ENCODE measurements at places on chromosomes 7 and 10.
A peak's percentile ranks its signal among the peaks of the same experiment; 100 is the strongest.

GRCh38 chr10:73734796-73735305 is 9.3 kb upstream of the SEC24C start:
- DNase-seq: no peak

DNA sequence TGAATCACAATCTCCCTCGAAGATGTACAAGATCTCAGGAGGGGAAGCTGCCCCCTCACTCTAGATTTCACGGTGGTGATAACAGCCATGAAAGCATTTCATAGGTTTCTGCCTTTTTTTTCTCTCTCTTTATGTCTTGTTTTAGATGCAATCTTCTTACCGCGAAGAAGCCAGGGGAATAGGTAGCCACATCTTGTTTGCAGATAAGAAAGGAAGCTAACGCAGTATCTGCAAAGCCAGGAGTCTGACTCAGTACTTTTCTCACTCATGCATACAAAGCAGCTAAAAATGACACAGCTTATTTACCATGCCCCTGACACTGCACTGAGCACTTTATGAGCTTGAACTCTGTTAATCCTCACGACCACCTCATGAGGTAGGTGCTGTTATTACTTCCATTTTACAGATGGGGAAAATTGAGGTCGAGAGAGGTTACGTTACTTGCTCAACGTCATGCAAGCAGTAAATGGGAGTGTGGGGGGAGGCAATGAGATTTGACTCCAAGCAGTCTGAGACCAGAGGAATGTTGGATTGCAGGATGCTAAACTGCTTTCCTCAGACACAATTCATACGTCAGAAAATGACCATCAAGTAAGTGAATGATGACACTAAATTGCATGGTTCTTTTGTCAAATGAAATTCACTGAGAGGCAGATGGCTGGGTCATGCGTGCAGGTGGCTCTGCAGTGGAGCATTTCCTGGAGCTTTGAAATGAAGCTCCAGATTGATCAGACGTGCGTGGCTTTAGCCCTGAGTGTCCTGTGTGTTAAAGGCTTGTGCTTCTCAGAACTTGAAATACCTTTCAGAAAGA is 3.3 kb downstream of the MAP3K8 start:
- DNase-seq: peak; percentile 19

DNA sequence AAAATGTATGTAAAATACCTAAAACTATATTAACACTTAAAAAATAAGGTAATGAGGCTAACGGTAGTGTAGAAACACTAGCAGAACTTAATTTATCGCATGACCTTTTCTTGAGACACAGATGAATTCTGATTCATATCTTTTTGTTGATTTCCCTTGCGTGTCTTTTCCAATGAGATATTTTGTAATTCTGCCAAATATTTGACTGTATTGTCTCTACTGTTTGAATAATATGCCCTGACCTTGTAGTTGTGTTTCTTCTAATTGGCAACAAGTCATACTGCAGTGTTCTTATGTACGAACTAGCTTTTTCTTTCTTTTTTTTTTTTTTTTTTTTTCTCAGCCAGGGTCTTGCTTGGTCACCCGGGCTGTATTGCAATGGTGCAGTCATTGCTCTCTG is 9.2 kb upstream of the ABCB1 start:
- DNase-seq: no peak

DNA sequence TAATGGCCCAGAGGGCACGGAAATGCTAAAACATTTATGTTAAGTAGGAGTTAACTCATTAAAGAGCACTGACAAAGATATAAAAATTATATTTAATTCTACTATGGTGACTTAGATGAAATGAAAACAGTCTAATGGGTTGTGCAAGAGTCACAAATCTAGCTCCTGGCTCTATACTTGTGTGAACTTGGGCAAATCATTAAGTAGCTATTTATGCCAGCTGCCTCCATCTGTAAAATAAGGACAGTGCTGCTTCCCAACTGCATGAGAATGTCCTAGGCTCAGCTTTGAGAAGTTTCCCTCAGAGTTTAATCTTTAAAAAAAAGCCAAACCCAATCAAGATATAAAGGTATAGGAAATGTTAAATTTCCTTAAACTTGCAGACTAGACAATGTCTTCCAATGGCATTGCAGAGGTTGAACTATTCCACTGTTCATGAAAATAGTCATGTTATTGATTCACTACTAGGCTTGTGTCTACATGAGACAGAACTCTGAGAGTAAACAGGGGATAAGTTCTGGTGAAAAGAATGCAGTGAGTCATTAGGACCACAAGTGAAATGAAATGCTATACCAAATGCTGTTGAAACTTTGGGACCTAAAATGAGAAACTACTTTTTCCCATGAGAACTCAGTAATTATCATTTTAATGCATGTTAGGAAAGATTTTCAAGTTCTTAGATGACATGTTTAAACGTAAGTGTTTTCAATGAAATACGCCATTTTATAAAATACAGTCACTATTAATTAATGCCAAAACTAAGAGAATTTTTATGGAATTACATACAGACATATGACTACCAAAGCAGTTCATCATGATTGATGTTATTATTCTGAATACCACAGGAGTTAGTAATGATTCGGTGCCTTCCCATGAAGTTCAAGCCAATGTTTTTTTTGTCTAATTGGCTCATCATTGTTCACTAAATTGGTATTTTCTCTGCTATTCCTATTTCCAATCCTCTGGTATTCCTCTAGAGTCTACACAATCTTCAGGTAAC is 84.2 kb downstream of the CDK6 start:
- no peak for DNase-seq

- DNase-seq: no peak
Observed at GRCh38 chr10:37314862-37315261, 189.5 kb downstream of the ANKRD30A start.

DNA sequence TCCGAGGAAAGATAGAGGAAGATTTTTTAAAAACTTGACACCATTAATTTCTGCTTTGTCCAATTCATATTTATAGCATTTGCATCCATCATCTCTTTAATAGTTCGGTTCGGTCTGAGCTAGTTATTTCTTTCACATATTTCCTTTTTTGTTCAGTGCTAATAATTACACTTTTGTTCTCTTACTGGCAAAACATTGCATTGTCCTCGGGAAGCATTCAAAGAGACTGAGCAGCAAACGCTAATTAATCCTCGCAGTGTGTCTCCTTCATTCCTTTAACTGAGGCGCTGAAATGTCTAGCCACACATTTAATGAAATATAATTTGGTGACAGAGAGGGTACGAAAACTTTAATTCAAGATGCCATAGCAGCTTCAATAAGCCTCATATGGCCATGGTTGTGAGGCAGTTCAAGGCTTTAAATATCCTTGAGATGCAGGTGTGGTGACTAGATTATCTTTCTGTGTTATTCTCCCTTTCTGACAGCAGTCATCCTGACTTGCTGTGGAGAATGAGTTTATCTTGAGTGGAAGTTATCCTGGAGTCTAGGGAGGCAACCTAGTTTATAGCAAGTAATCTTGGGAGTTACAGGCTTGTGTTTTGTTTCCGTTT is 431.4 kb downstream of the SDK1 start:
- DNase-seq: no peak

DNA sequence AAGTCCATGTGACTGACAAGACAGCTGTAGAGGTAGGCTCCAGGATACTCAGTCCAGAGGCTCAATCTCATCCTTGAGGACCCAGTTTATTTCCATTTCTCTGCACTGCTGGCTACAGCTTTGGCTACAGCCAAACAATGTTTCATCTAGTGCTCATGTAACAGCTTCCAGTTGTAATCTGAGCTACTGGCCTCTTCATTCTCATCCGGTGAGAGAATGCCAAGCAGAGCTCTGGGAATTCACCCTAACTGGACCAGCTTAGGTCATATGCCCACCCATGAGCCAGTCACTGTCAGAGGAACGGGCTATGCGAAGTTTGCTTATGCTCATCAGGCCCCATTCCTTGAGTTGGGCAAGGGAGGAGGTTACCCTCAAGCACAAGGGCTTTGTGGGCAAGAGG is 192.9 kb downstream of the EVX1 start:
- no peak for DNase-seq

GRCh38 chr10:74963549-74963948 is 137.1 kb downstream of the KAT6B start:
- no peak for DNase-seq

GRCh38 chr7:17660116-17660515 is 280.2 kb downstream of the SNX13 start:
- no peak for DNase-seq

- DNase-seq: no peak
Observed at GRCh38 chr7:44224974-44225565, 24.3 kb downstream of the YKT6 start.

GRCh38 chr10:498760-499435 is 190.6 kb downstream of the DIP2C start:
- DNase-seq: no peak

DNA sequence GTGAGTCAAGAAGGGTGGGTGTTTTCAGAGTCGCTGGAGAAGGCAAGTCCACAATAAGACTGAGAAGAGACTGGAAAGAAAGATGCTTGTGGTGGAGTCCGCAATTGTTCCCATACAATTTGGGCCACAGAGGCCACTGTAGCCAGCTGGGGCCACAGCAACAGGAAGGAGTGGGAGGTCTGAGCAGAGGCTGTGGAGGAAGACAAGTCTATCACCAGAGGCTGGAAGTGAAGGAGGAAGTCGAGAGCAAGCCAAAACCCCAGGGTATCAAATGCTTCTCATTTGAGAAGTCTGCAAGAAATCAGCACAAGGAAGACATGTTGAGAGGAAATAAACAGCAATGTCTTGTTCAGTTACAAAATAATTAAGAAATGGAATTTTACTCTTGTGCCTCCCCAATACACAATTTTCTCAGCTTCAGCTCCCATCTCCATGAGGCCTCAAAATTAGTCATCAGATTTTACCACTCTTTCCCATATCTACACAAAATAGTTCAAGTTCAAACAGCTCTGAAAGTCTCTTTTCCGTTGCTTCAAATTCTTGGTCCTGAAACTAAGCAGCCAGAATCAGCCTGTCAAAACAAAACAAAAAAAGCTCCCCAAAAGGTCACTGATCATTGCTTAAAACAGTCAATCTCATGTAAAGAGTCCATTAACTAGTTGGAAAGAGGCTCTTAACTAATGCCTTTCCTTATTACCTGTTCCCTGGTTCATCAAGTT is 31.6 kb downstream of the SLC16A12 start:
- peak; percentile 11 for DNase-seq

DNA sequence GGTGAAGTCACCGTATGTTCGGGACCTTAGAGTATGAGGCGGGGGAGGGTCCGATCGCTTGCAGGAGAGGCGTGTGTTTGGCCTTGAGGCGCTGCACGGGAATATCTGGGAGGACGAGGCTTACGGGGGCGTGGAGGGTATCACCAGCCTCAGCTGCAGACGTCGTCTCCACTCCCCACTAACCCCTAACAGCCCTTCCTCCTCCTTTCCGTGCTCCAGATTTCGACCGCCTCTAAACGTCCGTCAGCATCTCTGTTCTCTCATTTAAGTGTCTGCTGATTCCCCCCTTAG is 23.5 kb upstream of the ZNF12 start:
- no peak for DNase-seq

DNA sequence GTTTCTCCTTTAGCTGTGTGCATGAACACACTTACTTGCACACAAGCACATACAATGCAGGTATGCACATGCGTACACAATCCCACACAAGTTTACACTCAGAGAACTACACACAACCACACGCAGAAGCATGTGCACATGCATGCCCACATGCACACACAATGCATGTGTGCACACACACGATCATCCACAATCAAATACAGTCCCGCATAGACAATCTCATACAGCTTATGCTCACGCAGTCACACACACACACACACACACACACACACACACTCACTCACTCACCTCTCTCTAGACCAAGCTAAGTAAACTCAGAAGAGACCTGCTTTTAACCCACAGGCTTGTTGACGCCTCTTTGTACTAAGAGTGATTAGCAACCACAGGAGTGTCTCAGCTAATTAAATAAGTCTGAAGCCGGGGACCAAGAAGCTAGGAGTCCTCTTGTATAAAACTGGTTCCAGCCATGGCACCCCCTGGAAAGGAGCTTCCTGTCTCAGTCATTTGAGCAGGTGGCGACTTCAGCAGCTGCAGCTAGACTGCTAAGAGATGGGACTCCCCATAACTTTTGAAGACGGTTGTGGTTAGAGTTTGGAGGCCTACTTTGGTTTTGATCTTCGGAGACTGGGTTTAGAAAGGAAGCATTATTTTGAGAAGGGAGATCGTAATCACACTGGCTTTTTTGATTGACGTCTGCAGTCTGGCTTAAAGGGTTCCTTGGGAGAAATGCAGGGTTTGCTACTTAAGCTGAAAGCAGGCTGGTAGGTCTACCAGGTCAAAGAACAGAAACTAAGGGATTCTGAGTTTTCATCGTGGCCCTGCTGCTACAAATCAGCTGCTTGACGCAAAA is 82.3 kb upstream of the ADRB1 start:
- DNase-seq: peak; percentile 40

- no peak for DNase-seq
Observed at GRCh38 chr7:30201161-30201666, 66.4 kb downstream of the MTURN start.

GRCh38 chr7:129122751-129123509 is 21.6 kb upstream of the TSPAN33 start:
- peak; percentile 27 for DNase-seq

DNA sequence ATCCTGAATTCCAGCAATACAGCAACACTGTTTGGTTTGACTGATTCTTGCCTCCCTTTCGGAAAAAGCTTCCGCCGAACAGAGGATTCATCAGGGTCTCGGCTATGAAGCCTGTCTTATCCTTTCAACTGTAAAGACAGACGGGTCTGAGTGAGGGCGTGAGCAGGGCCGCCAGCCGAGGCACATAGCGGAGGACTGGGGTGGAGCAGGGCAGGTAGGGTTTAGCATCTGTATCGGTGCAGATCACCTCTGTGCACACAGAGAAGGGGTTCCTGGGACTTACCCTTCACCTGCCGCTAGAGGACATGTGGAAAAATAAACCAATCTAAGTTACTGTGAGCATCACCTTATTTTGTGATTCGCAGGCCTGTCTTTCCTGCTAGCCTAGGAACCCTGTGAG is 656.9 kb upstream of the FOXK1 start:
- DNase-seq: no peak

GRCh38 chr7:21044384-21044783 is 257.7 kb upstream of the SP8 start:
- no peak for DNase-seq

Measured in GDM1 (cell line).